Ovary (tissue), 10 donors: ENCODE measurements at places on chromosomes 2 and 18. TPM values are rescaled to one million over a fixed set of nuclear protein-coding genes. Genes with fewer than 3 reads are reported as not detected.

GRCh38 chr2:224271617-224272236 is 130.2 kb downstream of the FAM124B start:
- peaks cover 7% of the 10 kb centered on the region for H3K4me1 ChIP-seq
- no peak for DNase-seq
- no peak overlapping the region for H3K4me3 ChIP-seq
- no peaks in the 10 kb centered on the region for H3K36me3 ChIP-seq

DNA sequence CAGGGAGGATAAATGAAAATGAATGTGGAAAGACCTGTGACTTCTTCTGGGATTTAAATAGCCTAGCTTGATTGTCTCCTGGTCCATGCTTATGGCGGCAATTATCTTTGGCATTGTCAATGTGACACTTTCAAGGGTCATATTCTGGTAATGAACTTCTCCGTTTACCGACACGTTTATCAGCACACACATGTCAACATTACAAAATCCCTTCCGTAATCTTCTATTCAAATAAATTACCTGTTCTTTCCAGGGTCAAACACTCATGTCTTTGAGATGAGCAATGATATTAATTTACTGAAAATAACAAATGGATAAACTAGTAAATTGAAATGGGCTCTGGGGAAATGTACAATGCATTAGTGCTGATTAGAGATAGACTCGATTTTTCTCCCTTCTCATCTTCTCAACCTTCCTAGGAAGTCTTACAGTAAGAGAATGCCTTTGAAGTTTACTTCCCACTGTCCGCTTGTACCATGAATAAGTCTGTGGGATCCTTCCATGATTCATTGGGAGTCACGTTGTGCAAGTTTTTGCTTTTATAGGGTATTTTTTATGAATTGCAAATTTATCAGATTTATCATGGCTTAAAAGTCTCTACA is 646.3 kb upstream of the LRATD1 start:
- DNase-seq, result no peak
- H3K36me3 ChIP-seq, result no peaks in the 10 kb centered on the region
- no peaks in the 10 kb centered on the region for H3K4me1 ChIP-seq
- H3K4me3 ChIP-seq, result no peak overlapping the region
- H3K27me3 ChIP-seq, result no peaks in the 10 kb centered on the region

The CFC1B gene
- total RNA-seq, result not detected

DNA sequence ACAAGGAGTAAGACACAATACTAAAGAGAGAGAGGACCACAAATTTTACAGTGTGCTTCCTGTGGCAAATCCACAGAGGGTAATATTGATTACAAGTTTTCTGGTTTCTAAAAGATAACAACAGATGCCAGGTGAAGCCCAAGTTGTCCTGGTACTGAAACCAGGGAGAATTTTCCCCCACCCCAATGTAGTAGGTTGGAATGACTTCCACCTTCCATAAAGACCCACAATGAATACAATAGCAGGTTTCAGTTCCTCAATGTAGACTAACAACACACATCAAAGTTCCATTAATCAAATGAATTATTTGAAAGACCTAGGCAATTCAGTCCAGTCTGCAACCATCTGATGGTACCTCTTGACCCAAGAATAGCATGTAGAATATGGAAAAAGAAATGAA is 44.0 kb upstream of the TMEM247 start:
- no peaks in the 10 kb centered on the region for H3K4me1 ChIP-seq
- DNase-seq, result no peak
- H3K36me3 ChIP-seq, result no peaks in the 10 kb centered on the region
- H3K27ac ChIP-seq, result no peak overlapping the region
- H3K27me3 ChIP-seq, result no peaks in the 10 kb centered on the region

The AMER3 gene
- total RNA-seq, result not detected
